Right ventricle myocardium inferior (tissue), 1 donor: ENCODE measurements at places on chromosomes 12 and 14.

- no peak for DNase-seq
These were observed 61.4 kb upstream of the BEGAIN start for GRCh38 chr14:100648474-100649172.

DNA sequence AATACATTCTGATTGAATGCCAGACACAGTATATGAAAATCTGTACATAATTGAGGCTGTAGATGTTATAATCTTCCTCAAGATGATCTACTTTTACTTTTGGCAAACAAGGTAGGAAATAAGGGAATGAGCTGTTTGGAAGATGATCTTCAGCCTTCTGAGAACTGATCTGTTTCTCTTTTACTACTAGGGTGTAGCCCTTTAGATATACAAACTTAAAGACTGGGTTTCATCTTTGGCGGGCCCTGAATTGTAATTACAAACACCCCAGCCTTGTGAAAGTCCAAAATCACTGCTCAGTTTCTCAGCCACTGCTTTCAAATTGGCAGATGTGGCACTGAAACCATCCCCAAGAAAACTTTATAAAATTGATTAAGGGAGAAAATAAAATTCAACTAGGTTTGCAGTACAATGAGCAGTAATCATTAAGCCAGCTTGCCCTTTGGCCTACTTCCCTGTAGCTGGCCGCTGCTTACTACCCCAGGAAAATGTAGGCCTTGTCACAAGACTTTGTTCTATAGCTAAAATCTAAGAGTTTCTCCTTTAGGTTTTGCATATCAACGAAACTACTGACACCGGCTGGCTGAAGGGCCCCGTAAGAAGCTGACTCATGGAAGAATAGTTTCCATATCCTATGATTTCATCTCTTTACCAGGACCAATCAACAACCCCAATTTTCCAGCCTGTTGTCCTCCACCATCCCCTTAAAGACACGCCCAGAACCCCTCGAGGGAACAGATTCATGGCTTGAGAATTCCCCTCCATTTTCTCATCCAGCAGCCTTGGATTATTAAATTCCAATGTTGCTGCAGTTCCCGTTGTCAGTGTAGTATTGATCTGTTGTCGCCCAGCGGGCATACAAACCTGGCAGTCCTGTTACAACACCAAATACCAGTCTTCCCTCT lies 210.8 kb downstream of the PCNX1 start:
- no peak for DNase-seq

DNA sequence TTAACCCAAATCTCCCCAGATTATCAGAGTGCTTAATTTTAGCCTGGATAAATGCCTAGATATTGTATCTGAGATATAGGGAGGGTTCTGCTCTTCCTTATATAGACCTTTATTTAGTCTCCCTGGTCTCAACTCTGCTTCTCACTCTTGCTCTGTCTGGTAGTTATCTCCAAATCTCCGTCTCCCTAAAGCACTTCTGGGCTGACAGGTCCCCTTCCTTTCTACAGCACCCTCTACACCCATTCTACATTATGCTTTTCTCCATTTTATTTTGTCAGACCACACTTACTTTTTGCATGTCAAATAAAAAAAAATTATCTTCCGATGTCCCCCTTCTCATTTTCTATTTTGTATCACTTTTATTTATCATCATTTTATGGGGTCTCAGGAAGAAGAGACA lies 2.0 kb upstream of the ERC1 start:
- DNase-seq = no peak

DNA sequence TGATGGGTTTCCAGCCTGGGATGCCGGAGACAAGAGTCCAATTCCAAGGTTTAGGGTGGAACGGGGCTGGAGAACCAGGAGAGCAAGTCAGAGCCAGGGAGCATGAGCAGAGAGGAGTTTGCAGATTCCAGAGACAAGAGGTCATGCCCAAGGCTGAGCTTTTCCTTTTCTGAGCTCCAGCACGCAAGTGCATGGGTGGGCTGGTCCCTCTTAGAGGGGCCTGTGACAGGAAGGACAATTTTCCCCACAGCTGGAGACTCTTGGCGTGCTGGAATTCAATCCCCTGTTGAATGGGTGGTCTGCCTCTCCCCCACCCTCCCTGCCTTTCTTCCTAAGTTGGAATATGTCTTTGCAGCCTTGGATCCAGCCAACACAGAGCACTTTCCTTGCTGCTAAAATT lies 431.9 kb downstream of the BCL11B start:
- no peak for DNase-seq

- no peak for DNase-seq
These were observed 10.7 kb upstream of the GPX2 start for GRCh38 chr14:64953310-64953654.

DNA sequence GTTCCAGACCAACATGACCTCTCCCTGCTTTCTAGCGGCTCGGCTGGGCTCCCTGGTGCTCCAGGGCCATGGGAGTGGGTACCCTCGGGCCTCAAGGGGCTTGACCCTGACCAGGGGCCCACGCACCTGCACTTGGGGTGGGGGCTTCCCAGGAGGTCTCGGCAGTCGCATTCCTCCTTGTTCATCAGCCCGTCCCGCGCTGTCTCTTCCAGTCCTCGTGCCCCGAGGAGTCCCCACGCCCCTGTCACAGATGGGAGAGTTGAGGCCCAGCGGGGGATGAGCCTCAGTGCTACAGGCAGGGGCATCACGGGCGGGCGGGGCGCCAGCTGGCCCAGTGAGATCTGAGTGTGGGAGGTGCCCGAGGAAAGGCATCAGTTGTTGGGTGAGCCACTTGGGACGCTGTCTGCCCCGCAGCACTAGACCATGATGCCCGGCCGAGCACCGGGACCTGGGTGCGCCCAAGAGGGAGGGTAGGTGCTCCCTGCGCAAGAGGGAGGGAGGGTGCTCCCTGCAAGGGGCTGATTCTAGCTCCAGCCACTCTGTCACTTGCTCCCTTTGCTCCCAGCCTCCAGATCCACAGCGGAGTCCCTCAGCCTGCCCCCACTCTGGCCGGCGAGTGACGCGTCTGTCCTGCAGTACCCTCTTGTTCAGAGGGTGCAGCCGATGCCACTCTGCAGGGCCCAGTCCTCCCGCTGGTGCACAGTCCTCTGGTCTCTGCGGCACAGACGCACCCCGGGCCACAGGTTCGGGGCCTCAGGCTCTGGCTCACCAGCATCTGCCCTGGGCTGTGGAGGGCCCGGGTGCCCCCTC lies 23.8 kb downstream of the MMP17 start:
- peak; percentile 70 for DNase-seq

GRCh38 chr14:44477953-44478352 lies 29.1 kb downstream of the FSCB start:
- no peak for DNase-seq

- no peak for DNase-seq
These were observed 70.5 kb upstream of the TRIM9 start for GRCh38 chr14:51165415-51165814.

DNA sequence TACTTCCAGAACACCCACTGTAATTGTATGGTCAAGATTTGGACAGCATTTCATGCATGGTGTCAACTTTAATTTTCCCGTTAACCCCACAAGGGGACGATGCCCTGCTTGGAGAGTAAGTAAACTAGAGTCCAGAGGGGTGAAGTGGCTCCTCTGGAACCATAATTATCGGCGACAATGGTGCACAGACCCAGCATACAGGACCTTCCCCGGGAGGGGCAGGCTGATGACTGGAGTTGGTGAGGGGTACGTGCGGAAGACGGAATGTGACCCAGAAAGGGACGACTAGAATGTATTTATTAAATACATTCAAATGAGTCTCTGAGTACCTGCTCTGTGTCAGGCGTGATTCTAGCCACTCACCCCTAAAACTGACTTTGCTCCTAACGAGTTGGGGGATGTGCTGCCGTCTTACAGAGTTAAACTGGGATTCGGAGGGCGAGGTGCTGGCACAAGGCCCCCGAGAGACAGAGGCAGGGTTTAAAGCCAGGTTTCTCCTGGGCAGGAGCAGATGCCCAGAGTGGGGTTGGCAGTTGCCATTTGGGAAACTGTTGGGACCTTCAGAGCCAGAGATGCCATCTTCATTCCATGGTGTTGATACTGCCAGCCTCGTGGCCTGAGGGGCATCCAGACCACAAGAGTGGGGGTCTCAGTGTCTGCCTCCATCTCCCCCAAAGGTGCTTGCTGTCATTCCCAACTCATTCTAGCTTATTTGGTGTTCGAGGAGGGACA lies 10.9 kb downstream of the RTL1 start:
- DNase-seq = no peak

GRCh38 chr12:50004696-50005095 lies 20.6 kb downstream of the RACGAP1 start:
- no peak for DNase-seq

DNA sequence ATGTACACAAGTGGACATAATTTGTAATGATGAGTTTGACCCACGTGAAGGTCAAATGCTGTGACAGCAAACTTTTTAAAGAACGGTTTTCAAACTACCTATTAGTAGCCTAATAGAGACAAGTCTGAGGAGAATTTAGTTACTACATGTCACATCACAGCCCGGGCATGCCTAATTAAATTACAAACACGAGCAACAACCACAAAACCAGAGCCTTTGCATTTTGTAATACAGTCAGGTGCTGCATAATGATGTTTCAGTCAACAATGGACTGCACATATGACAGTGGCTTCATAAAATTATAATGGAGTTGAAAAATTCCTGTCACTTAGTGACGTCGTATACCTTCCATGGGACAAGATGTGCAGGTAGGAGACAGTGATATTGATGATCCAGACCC lies 274.5 kb downstream of the DACT1 start:
- DNase-seq = no peak

DNA sequence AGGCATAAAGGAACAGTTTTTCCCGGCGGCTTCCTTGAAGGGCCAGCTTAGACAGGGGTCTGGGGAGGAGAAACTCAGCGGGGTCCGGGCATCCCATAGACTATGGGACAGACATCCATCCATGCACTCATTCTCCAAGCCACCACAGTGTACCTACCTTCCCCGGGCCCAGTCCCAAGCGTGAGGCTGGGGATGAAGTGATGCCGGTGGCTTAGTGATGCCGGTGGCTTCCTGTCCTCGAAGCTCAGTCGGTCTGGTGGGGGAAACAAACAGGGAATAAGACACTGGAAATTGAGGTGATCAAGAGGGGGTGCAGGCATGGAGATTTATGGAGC lies 421 bp downstream of the RTL1 start:
- no peak for DNase-seq

DNA sequence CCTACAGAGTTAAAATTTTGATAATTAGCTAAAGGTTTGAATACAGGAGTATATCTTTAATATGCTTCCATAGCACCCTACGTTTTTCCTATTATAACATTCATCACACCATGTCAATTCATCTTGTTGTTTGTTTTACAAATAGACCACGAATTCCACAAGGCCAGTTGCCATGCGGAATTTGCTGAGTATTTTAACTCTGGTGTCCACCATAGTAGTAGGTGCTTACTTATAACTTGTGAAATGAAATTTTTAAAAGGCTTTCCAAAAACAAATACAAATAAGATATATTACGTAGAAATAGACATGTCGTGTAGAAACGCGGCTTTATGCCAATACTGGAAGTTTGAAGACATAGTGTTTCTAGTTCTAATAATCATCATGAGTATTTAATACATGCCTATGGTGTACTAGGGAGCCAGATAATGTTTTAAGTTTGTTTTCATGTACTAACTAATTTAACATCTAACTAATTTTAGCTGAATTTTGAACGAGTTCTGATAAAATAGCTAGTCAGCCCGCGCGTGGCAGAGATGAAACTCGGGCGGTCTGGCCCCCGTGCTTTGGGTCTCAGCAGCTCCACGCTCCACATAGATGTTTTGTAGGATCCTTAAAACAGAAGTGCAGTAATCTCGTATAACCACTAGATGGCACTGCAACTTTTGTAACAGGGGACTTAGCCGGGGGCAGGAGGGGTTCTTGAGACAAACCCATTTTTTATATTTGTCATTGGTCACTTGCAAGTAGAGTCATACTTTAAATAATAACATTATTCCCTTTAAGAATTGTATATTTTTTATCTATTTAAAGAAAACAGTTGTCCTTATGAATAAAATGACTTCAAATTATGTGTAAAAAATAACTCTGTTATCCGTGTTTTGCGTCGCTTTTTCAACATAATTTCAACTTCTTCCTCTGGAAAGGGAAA lies 10.2 kb downstream of the CD69 start:
- peak; percentile 53 for DNase-seq

GRCh38 chr12:1815814-1816729 lies 4.3 kb upstream of the LRTM2 start:
- no peak for DNase-seq

DNA sequence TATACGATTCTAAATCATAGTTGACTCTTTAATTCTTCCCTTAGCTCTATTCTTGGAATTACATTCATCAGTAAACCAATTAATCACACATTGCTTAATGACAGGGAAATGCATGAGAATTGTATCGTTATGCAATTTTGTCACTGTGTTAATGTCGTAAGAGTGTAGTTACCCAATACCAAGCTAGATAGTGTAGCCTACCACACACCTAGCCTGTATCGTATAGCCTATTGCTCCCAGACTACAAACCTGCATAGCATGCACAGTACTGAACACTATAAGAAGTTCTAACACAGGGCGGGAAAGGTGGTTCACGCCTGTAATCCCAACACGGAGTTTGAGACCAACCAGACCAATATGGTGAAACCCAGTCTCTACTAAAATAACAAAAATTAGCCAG lies 24.7 kb downstream of the HNRNPC start:
- no peak for DNase-seq

- peak; percentile 73 for DNase-seq
These were observed 52.9 kb downstream of the PEBP1 start for GRCh38 chr12:118188690-118189371.

- DNase-seq = no peak
These were observed 125.0 kb upstream of the FUT8 start for GRCh38 chr14:65287264-65288131.

- no peak for DNase-seq
These were observed 27.1 kb upstream of the GPHB5 start for GRCh38 chr14:63345826-63346225.

- no peak for DNase-seq
These were observed 34.1 kb downstream of the SENP1 start for GRCh38 chr12:48071808-48072207.

GRCh38 chr12:113782873-113783272 lies 183.3 kb downstream of the RBM19 start:
- no peak for DNase-seq

GRCh38 chr12:111596985-111597830 lies 1.9 kb downstream of the ATXN2 start:
- no peak for DNase-seq

- DNase-seq = no peak
These were observed 37.2 kb upstream of the BDKRB2 start for GRCh38 chr14:96167224-96168148.

DNA sequence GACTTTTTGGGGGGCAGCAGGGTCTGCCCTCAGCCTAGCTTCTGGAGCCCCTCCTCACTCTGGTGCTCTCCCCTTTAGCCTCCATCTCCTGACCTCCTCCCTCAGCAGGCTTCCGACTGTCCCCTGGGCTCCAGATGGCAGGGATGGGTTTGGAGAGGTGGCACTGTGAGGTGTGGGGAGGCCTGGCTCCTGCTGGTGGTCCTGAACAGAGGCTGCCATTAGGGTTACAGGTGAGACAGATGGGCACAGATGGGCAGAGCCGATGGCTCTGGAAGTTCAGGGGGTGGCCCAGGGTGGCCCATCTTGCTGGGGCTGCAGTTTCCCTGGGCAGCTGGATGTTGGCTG lies 68.5 kb upstream of the BEGAIN start:
- peak; percentile 27 for DNase-seq
